ENCODE measurements at places on chromosomes 7 and 10.

DNA sequence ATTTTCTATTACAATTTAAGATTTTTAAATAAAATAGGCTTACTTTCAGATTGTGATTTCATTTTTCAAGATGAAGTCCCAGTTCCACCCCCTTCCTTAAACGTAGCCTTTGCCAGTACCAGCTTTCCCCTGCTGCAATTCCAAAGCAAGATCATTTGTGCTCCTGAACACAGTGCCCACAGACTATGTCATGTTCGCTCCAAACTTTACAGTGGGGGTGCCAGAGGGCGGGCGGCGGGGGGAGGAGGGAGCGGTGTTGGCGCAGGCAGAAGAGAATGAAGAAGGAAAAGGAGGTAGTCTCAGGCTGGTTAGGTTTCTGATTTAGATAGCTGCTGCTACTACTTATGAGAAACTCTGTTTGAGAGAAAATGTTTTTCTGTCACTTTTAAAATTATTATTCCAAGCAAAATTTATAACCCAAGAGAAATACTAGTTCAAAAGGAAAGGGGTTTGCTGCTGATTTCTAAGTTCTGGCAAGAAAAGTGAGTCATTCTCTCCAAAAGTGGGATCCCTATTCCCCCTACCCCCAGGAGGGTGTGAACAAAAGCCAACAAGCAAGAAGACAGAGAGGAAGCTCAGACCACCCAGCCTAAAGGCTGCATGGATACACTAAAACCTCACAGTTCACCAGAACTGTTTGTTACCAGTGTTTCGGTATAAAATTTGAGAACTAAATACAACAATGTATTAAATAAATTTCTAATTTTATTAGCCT lies 109.6 kb downstream of the SRPK2 start:
- DNase-seq: no peak

DNA sequence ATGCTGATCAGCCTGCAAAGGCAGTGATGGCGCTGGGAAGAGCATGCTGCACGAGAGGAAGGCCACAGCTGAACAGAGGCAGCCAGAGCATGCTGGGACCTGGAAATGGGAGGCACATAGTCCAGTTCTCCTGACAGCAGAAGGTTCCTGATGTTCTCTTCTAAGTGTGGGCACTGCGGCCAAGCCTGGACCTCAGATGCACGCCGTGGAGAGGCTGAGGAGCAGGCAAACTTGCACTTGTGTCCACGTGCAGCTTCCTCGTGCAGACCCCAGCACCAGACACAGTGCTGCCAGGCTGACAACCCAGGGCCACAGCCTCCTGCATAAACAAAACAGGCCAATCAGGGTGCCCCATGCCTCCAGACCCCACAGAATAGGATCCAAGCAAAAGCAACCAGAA lies 93.5 kb upstream of the LANCL2 start:
- DNase-seq: no peak

DNA sequence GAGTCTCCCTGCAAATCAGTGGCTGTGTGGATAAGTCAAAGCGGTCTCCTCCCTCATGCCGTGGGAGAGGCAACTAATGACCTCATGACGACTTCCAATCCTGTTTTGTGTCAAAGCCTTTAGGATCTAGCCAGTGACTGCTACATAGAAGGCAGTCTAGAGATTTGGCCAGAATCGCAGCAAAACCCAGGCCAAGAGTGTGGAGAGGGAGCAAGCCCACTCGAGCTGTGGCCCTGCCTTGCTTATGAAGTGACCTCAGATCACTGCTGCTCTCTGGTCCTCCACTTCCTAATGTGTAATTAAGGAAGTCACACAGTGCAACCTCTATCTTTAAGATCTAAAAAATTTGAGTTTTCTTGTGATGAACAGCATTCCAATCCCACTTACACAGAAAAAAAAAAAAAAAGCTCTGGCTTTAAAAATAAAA lies 296.7 kb upstream of the KLF6 start:
- no peak for DNase-seq

DNA sequence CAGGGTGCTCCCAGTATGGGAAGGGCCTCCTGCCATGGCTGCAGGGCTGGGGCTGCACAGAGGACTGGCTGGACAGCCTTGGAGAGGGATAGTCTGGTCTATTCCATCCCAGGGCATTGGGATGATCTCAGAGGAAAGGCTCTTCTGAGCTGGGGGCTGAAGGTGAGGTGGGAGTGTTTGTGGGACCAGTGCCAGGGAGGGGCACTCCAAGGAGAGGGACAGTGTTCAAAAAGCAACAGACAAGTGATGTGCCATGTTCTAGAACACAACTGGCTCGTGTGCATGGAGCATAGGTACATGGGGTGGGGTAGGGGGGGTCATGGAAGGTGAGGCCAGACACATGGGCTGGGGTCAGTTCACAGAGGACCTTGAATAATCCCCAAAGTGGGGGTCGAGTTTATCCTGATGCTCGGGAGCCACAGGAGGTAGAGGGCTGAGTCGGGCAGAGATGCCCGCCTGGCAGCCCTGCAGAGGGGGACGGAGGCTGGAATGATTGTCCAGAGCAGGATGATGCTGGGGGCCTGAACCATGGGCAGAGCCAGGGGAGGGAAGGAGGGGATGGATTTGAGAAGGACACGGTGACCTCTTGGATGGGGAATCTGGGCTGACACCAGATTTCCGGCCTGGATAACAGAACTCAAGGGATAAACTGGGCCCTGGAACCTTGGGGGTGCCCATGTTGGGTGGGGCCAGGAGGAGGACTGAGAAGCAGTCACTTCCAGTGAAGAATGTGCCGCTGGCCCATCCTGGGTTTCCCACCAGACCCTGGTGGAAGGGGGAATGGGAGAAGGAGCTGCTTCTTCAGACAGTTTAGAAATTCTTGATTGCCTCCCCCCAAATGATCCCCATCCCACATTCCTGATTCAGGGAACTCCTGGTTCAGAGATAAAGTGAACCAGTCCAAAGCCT lies 50.4 kb downstream of the NEURL1 start:
- no peak for DNase-seq

GRCh38 chr10:43599333-43599732 lies 6.9 kb upstream of the ZNF485 start:
- DNase-seq: no peak
